ENCODE measurements at places on chromosomes 16 and 17. TPM values are rescaled to one million over a fixed set of nuclear protein-coding genes. Genes with fewer than 3 reads are reported as not detected.
A peak's percentile ranks its signal among the peaks of the same experiment; 100 is the strongest.

DNA sequence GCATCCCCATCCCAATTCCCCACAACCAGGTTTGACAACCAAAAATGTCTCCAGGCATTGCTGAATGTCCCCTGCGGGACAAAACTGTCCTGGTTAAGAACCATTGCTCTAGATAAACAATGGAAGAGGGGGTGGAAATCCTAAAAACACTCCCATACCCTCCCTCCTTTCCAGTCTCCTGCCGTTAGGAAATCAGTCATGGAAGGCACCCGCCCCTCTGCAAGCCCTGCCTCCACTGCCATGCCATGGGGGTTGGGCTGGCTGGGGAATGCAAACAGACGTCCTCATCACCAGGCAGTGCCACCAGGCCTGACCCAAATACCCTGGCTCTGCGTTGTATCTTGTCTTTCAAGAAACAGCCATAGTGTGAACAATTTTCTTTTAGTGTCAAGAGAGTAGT is 57.5 kb downstream of the CYTH1 start:
- no peak for DNase-seq

- no peak for DNase-seq
Measured at GRCh38 chr16:17367923-17368322, 102.8 kb downstream of the XYLT1 start.

- no peak for DNase-seq
Measured at GRCh38 chr16:17457997-17458396, 12.8 kb downstream of the XYLT1 start.

- peak; percentile 38 for DNase-seq
Measured at GRCh38 chr17:29005936-29006511, at the start of gene SEZ6. TSS of gene SEZ6 (minus strand) at chr17:29006033. CDS start at chr17:29005869, 164 bp downstream.

DNA sequence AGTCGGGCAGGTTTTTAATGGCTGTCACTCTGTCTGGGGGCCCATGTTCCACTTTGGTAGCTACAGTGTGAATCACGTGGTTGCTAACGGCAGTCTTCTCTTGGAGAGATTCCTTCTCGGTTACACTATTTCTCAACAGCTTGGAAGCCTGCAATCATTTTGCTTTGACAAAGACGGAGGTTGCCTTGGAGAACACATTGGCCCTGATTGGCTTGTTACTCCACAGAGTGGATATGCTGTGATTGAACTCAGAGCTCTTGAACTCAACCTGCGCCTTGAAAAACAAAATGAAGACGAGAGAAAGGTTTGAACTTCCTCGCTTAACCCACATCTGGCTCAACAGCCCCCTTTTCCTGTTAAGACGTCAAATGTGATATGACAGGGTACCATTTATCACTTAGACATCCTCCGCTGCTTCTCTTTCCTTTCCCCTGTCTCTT is 218.9 kb downstream of the MAF start:
- peak; percentile 25 for DNase-seq

DNA sequence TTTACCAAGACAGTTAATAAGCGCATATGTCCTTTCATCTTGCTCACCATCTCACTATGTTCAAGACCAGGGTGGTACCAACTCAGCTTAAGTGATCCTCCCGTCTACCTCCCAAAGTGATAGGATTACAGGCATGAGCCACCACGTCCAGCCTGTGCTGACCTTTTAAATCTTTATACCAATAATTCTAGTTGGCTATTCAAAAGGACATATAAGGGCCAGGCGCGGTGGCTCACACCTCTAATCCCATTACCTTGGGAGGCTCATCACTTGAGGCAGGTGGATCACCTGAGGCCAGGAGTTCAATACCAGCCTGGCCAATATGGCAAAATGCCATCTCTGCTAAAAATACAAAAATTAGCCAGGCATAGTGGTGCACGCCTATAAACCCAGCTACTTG is 2.4 kb downstream of the CEP95 start:
- DNase-seq: no peak

GRCh38 chr16:16992975-16993765 is 477.6 kb downstream of the XYLT1 start:
- DNase-seq: no peak

- DNase-seq: no peak
Measured at GRCh38 chr16:68348639-68349445, 38.0 kb downstream of the PRMT7 start.

- peak; percentile 49 for DNase-seq
Measured at GRCh38 chr17:4945176-4945943, 3.0 kb downstream of the PFN1 start.

- no peak for DNase-seq
Measured at GRCh38 chr17:33233811-33234177, 59.3 kb downstream of the ASIC2 start.

GRCh38 chr17:3817851-3818605 is 17.0 kb upstream of the ITGAE start:
- DNase-seq: no peak

DNA sequence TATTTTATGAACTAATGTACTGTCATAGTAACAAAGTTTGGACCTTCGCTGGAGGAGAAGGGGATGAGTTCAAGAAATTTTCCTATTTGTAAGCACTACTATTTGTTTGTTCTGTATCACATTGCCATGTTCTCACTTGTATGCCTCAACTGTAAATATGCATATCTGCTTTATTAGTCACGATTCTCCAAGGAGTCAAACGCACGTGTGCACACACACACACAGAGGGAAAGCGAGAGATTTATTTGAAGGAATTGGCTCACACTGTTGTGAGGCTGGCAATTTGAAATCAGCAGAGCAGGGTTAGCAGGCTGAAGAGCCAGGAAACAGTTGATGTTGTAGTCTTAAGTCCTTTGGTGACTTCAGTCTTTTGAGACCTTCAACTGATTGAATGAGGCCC is 24.9 kb upstream of the MYH2 start:
- no peak for DNase-seq

DNA sequence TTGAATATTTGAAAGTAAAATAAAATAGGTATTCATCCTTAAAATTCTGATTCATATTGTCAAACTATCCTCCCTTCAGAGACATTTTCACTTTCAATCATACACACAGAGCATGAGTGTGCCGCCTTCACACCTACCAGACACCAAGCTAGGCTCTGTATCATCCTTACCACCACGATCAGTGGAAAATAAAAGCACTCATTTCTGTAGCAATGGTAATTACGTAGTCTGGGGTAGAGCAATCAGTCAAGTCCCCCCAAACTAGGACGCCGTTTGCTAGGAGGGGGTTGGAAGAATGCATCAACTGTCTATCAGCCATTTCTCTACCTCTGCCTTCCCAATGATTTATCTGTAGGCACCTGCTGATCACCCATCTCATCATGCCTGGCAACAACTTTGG is 84.6 kb upstream of the GRIN2A start:
- DNase-seq: no peak

- DNase-seq: no peak
Measured at GRCh38 chr16:64092271-64092670, 1029.6 kb downstream of the CDH11 start.

GRCh38 chr16:29878172-29878571 is 15.1 kb upstream of the CDIPT start:
- DNase-seq: no peak

DNA sequence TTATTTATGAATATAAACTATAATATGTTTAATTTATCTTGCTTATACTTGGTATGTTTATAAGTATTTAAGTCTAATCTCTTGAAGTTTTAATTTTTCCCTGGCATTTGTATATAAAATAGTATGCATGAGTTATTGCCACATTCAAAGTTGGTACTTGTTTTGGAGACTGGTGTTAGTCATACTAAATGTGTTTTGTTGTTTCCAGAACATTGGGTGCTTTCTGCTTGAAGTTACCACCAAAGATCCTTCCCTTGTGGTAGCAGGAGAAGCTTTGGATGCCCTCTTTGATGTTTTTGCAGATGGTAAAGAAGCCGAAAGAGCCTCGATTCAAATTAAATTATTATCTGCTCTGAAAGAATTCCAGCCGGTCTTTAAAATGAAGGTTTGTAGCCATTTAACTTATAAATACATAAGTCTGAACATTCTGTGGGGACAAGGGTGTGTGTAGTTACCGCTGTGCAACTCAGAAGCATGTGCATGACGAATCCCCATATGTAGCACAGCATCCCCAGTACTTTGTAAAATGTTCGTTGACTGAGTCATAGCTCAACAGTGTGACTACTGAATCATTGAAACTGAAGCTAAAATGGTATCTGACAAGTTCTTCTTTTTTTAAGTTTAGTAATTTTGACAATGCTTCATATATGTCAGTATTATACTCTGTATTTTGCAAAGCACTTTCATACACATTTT is 36.4 kb downstream of the HEATR3 start:
- DNase-seq: no peak

DNA sequence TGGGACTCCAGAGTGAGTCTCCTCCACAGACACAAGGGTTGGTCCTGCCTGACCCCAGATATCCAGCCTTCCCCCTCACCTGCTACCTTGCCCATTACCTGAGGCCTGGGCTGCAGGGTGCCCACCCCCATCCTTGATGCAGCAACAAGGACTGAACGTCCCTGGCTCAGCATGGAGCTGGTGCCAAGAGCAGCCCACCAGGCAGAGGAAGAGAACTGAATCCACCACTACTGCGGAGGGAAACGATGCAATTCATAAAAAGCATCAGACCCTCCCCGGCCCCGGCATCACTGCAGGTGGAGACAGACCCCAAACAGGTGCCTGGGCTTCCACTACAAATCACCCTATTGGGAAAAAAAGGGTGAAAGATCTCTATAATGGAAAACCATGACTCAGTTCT is 131.0 kb upstream of the TNRC6C start:
- DNase-seq: no peak

DNA sequence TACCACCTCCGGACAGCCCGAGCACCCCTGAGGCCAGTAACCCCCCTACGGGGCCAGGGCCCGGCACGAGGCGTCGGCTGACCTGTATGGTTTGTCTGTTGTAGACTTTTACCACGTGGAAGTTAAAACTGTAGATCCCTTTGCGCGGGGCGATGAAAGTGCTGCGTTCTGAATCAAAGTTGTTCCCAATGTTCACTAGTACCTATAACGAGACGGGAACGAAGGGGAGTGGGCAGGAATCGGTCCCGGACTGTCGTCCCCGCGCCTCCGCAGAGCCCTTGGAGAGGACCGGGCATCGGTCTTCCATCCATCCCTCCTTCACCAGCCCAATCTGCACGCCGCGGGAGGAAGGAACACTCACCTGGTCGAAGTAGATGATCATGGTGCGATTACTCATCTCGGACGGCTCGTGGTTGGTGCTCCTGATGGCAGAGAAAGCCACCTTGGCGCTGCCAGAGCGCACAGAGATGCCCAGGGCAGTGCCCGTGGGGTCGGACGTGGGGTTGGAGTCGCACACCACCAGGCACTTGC is 732 bp downstream of the CBLN1 start:
- no peak for DNase-seq

The DNAAF8 gene
- total RNA-seq: 0.21 TPM

The SLC5A10 gene
- total RNA-seq: not detected

The AKAP1 gene
- 35.7 TPM for total RNA-seq
